ENCODE measurements at places on chromosomes 12 and 14. TPM values are rescaled to one million over a fixed set of nuclear protein-coding genes. Genes with fewer than 3 reads are reported as not detected.

SLC4A8 gene
- total RNA-seq: 0.20 TPM

POTEG gene
- not detected for total RNA-seq

ENDOU gene
- total RNA-seq: 66.9 TPM

NUAK1 gene
- 1.7 TPM for total RNA-seq

B4GALNT1 gene
- 0.04 TPM for total RNA-seq

GRCh38 chr14:25841226-25841625 is 756.6 kb downstream of the NOVA1 start:
- no peak for ATAC-seq

DNA sequence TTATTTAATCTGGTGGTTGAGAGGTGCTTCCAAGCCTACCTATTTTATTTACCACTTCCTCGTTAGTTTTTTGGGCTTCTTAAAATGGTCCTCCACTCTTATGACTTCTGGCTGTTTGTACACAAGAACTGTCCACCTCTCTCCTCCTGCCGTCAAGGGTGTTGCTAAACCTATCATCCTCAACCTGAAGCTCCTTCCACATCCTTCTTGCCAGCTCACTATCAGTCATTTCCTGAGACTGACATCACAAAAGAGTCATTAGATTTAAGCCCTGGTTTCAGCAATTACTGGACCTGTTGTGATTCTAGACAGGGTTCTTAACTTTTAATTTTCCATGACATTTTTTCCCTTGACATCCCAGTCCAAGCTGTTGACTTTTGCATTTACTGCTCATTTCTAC is 91.9 kb downstream of the BICD1 start:
- ATAC-seq: peak; percentile 76

DNA sequence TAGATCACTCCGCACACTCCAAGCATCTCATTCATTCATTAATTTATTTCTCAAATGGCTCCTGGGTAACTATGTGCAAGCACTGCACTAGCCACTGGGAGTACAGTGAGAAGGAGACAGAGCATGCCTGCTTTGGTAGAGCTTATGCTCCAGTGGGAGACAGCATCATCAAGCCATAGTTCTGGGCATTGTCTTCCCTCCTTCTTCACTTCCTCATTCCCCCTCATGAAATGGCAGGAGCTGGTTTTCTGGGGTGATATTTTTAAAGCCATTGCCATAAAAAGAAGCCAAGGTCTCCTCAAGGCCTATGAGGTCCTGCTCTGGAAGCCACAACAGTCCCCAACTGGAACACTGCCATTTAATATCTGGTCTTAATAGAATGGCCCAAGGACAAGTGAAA is 20.2 kb upstream of the RIC8B start:
- ATAC-seq: no peak

DNA sequence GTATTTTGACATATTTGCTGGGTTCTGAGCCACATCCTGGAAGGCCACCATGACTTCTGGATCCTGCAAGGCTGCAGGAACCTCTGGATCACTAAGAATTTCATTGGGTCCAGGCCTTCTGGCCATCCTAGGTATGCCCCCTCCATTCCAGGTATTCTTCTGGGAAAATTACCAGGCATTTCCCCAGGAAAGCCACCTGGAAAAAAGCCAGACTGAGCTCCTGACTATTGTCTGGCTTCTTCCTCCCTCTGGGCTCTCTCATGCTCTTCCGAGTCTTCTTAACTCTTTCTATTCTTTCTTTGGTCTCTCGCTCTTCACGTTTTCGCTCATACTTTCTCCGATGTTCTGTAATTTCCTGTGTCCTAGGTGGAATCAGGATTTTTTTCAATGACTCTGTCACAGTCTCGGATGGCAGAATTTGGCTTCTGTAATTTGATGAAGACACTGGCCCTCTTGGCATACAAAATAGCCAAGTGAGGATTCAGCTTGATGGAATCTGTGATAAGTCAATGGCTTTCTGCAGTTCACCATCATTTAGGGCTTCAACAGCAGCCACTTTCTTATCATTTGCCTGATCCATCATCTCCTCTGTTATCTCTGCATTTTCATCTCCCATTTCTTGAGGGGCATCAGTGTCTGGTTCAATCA is 42.6 kb downstream of the ATP23 start:
- ATAC-seq: no peak

DNA sequence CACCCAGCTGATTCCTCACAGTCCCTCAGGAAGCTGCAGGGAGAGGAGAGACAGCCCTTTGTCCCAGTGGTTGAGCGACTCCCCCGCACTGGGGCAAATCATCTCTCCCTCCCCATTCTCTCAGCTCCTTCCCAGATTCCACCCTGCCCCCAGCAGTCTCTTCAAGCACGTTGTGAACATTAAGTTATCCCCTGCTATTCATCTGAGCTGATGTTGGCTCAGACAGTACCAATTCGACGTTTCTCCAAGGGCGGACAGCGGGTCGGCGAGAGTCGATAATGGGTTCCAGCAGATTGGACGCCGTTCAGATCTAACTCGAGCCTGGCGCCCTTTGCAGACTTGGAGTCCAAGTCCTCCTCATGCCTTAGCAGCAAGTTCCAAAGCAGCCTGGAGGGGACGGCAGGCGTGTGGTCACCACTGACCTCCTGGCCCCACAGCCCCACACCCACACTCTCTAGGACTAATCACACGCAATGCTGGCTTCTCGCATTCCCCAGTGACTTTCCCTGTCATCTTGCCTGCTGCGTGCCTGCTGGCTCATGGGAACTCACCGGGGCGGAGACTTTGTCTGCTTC is 245.9 kb downstream of the CHST11 start:
- no peak for ATAC-seq

- no peak for ATAC-seq
Measured at GRCh38 chr12:64889434-64890216, 65.2 kb downstream of the TBC1D30 start.

GRCh38 chr12:124352839-124353238 is 57.9 kb downstream of the RFLNA start:
- no peak for ATAC-seq

GRCh38 chr12:18549598-18549997 is 188.2 kb downstream of the PLCZ1 start:
- ATAC-seq: no peak

- no peak for ATAC-seq
Measured at GRCh38 chr12:42887657-42888056, 298.1 kb upstream of the PRICKLE1 start.

DNA sequence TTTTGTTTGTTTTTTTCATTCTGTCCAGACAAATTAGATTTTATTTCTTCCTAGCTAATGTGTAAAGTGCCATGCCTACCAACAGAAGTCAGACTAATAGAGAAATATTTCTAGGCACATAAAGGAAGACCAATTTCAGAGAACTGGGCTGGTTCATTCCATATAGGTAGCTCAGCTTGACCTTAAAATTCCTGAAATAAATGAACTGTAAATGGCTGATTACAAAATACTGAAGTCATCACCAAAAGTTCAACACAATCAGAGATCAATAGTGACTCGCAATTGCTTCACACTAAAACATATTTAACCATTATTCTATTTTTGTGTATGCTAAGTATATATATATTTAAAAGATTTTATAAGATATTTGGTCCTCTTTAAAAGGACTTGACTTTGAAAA is 34.2 kb downstream of the PTPRB start:
- ATAC-seq: no peak

DNA sequence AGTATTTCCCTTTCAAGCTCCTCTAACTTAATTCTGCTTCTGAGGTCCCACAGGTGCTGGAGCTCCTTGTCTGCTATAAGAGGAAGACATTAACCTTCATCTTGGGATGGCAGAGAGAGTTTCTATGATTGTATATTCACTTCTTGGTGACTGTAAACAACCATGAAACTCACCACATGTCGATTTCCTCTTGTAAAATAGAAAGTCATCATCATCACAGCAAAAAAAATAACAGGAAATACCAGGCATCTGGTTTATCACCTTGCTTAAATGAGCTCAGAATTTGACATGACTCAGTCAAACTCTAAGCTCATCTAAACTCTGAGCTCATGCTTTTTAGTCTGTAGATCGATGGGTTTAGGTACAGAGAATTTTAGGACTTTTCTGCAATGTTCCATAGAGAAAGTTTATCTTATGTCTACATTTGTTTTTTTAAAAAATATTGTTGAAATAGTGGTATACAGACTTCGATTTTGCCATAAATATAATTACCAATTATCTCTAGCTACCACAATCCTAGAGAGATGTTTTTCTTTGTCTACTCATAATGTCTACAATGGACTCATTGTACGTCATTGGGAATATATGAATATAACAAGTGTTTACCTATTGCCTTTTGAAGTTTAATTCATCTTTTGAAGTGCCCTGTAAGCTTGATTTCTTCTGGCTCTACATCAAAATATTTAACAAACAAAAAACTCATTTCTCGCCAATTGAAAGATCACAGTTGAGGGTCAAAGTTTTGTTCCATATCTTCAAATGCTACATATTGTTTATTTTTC is 58.4 kb downstream of the IGF1 start:
- peak; percentile 37 for ATAC-seq

GRCh38 chr12:132392389-132393244 is 63.2 kb upstream of the GALNT9 start:
- ATAC-seq: no peak

DNA sequence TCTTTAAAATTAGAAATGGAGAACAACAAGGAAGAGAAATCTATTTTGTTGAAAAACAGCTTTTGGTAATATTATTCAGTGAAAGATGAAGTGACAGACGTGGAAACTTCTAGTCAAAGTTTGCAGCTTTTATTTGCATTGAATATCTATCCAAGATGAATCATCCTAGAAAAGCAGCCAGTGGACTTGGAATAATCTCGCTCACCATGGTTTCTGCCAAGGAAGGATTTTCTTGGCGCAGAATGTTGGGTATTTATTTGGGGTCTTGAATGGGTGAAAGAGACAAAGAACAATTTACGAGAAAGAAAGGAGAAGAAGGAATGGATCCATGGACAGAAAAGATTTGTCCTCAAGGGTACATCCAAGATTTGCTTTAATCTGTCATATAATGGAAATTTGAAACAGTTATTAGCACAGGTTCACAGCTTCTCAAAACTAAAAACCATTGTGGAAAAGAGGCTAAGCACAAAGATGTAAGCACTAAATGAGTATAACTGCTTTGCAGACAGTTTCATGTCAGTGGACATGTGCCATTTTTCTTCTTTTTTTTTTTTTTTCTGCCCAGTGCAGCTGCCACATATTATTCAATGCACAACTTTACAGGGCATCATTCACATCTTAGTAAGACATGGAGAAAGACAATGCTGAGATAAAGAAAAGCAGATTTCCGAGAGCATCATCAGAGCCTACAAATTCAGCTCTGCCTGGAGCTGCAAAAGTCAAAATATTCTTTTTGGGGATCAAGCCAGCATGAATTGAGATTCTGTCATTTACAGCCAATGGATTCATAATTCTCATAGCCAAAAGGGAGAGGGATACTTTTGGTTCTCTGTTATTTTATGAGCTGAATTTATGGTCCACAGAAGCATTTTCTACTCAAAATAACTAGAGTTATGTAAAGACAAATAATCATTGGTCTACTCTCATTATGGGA is 333.7 kb downstream of the DAD1 start:
- no peak for ATAC-seq

- ATAC-seq: no peak
Measured at GRCh38 chr12:49941556-49942511, 8.7 kb upstream of the AQP2 start.

DNA sequence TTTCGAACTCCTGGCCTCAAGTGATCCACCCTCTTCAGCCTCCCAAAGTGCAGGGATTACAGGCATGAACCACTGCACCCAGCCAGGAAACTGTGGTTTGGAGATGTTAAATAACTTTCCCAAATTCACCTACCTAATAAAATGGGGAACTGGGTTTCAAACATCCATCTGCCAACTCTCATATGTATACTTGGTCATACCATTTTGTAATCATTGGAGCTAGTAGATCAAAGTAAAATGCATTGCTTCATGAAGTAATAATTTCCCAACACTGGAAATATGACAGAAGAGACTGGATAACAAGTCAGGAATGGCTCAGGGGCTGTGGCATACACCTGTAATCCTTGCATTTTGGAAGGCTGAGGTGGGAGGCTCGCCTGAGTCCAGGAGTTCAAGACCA is 5.3 kb upstream of the HECTD1 start:
- ATAC-seq: no peak

- ATAC-seq: no peak
Measured at GRCh38 chr12:95202691-95203486, 14.4 kb downstream of the FGD6 start.

All from esophagus mucosa (tissue), 1 donor.